ENCODE measurements at places on chromosomes 5 and 9.
A peak's percentile ranks its signal among the peaks of the same experiment; 100 is the strongest.

DNA sequence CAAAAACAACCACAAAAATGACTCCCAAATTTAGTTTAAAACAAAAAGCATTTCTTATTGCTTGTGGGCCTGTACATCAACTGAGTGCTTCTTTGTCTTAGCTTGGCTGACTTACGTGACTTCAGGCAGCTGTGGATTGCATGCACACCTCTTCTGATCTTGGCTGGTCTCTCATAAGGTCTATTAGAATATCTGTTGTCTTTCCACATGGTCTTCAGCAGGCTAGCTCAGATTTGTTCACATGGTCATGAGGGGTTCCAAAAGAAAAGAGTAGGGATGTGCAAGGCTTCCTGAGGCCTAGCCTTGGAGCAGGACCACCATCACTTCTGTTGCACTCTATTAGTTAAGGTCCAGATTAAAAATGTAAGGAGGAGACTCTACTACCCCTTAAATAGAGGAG, 120.1 kb downstream of the LRRC70 start:
- DNase-seq, result no peak

DNA sequence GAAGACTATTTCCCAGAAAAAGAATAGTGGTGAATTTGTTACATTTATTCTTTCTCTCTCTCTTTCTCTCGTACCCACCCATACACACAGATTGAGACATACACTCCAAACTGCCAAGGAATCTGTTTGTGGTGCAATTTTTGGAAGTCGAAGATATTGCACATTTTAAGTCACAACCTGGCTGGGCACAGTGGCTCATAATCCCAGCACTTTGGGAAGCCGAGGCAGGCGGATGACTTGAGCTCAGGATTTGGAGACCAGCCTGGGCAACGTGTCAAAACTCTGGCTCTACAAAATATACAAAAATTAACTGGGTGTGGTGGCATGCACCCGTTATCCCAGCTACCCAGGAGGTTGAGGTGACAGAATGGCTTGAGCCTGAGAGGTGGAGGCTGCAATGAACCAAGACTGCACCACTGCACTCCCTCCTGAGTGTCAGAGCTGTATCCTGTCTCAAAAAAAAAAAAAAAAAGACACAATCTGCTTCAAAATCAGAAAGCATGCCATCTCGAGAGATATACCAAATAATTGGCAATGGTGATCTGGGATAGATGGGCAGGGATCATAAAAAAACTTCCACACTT, 19.2 kb upstream of the PLIN2 start:
- DNase-seq, result no peak

GRCh38 chr5:107428303-107428813, 242.4 kb downstream of the EFNA5 start:
- DNase-seq, result no peak

GRCh38 chr9:75891277-75891741, 836 bp downstream of the PCSK5 start:
- peak; percentile 8 for DNase-seq

GRCh38 chr5:82445726-82446335, 167.7 kb upstream of the RPS23 start:
- no peak for DNase-seq

DNA sequence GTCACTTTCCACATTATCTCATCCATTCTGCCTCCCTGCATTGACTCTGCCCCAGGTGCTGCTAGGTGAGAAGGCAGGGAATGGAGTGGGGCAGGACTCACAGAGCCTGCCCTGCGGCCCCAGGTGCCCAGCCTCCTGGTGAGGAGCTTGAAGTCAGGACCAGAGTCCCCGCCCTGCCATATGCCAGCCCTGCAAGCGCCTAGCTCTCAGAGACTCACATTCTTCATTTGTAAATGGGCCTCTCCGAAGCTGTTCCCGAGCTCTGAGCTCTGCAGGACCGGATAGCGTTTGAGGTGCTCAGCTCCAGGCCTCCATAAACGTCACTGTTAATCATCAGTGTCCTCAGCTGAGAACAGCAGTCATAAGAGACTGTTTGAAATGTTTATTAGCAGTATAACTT, 75.1 kb upstream of the STXBP1 start:
- no peak for DNase-seq

- DNase-seq, result no peak
Observed at GRCh38 chr9:5321058-5321457, 16.5 kb upstream of the RLN2 start.

DNA sequence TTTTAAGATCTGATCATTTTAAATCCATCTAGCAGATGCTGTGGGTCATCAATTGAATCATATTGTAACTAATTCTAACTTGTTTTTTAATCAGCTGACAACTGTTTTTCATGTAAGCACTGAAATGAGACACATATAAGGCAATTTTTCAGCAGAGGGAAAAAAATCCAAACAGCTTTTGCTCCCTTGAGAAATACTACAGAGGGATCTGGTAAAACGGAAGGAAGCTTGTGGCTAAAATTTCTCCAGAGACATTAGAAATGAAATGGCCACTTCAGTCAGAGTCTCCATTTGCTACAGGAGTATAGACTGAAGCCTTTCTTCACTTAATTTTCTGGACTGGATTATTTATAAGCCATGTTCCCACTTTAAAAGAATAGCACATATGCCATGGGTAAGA, 385.9 kb downstream of the MAN2A1 start:
- DNase-seq, result no peak

- peak; percentile 86 for DNase-seq
Observed at GRCh38 chr5:135376961-135377624, 21.9 kb downstream of the MACROH2A1 start.

DNA sequence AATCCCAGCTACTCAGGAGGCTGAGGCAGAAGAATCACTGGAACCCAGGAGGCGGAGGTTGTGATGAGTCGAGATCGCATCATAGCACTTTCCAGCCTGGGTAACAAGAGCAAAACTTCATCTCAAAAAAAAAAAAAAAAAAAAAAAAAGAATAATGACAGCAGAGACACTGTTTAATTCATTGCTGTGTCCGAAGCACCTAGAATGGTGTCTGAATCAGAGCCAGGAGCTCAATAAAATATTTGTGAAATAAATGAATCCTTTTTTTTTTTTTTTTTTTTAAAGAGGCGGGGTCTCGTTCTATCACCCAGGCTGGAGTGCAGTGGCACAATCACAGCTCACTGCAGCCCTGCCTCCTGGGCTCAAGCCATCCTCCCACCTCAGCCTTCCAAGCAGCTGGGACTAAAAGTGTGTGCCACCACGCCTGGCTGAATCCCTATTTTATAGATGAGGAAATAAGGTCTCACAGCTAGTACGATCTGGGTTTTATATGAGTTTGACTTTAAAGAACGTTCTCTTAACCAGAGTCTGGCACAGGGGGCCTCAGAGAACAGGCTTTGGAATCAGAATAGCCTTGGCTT, 47.8 kb downstream of the THOC3 start:
- no peak for DNase-seq

GRCh38 chr5:154934881-154935280, 3.1 kb downstream of the GEMIN5 start:
- no peak for DNase-seq

DNA sequence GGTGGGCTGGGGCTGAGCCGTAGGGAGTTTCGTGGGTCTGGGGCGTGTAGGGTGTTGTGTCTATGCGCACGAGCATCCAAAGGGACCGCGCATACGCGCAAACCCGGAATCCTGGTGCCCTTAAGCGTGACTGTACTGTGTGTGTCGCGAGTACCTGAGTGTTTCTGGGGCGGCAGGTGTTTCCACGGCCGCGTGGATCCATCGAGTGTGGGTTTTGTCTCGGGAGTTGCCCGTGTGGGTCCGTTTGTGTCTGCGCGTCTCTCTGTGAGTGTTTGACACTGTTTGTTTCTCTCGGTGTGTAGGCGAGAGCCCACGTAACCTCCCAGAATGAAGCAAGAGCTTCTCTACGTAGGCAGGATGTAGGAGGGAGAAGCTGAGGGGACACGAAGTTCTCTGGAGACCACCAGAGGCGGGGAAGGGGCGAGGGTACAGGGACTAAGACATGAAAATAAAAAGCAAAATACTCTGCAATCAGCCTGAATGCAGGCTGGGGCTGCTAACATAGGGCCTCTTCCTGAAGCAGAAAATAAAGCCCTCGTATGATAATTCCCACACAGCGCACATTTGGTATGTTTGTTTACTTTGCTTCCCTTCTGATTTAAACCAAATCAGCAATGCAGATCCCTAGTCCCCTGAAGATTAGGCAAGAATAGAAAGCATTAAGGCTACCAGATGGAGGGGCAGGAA, 588 bp upstream of the BRINP1 start:
- DNase-seq, result no peak

DNA sequence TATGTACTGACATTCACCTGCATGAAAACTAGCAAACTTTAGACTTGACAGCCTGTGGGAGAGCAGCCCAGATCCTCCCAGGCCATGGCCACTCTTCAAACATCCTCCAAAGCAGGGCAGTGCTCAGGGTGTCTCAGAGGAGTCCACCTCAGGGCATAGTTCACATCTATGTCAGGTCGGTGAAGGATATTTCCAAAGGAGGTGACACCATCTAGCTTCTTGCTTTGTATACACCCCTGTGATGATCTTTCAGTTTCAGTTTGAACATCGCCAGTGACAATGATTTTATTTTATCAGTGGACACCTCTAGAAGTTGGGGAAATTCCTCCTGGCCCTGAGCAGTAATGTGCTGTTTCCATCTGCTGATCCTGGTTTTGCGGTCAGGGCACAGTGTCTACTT, 20.1 kb downstream of the CDK20 start:
- DNase-seq, result no peak

- no peak for DNase-seq
Observed at GRCh38 chr5:177064500-177065277, 22.0 kb upstream of the FGFR4 start.

DNA sequence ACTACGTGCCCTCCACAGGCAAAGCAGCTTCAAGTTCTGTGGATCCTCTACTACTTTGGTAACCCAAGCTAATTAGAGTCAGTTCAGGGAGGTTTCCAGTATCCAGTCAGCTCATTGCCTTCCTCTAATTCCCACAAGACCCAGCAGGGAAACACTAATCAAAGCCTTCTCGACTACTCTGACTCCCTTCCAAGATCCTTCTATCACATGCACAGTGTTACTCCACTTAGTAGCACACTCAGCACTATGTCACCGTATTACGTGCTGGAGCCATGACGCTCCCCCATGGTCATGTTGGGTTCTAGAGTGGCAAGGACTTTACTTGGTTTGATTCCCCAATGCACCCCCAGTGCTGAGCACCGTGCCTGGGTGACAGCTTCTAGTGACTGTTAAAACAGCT, 53.0 kb downstream of the DCP2 start:
- no peak for DNase-seq

DNA sequence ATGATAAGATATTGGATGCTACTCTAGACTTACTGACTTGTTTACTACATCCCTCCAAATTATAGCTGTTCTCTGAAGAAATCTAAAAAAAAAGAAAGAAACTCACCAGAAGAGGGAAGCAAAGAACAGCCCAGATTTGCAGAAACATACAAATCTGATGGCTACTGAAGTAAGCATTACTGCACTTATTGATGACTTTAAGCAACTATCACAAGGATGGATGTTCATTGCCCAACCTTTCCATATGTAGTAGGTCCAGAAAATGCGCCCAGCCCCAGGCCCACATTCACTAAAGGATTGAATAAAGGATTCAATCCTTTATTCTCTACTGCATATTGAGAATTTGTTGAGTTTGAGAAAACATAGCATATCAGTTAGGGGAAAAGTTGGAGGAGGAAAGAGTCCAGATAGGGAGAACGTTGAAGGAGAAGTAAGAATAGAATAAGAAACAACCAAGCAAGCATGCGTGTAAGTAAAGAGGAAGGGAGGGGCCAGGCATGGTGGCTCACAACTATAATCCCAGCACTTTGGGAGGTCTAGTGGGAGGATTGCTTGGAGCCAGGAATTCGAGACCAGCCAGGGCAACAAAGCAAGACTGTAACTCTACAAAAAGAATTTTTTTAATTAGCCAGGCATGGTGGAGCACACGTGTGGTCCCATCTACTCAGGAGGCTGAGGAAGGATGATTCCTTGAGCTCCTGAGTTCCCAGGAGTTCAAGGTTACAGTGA, 33.8 kb upstream of the DTWD2 start:
- peak; percentile 46 for DNase-seq

GRCh38 chr9:79233542-79233941, 338.2 kb upstream of the TLE4 start:
- DNase-seq, result peak; percentile 11

DNA sequence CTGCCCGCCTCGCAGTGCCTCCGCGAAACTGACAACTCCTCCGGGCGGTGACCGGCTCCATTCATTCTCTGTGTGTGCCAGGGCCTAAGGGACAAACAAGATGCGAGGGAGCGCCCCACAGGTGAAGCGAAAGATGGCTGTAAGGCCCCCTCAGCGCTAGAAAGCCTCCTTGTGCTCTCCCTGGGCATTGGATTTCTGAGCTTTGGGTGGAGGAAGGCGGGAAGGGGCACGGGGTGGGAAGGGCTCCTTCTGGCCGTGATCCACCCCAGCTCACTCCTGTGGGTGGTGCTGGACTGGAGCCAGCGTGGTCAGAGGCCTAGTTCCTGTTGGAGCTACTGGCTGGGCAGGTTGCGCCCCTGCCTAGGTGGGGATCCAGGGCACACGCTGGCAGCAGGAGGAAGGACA, 943 bp downstream of the GALNT12 start:
- DNase-seq, result no peak

DNA sequence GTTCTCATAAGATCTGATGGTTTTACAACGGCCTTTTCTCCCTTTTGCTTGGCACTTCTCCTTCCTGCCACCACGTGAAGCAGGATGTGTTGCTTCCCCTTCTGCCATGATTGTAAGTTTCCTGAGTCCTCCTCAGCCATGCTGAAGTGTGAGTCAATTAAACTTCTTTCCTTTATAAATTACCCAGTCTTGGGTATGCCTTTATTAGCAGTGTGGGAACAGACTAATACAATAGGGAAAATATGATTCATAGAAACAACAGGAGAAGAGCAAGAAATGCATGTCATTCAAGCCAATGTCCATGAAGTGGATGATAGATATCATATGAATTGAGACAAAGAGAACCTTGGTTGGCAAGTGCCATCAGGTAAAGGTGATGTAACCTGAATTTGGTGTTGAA, 128.3 kb upstream of the HAPLN1 start:
- no peak for DNase-seq

GRCh38 chr5:113319256-113320053, 115.3 kb downstream of the TSSK1B start:
- no peak for DNase-seq

DNA sequence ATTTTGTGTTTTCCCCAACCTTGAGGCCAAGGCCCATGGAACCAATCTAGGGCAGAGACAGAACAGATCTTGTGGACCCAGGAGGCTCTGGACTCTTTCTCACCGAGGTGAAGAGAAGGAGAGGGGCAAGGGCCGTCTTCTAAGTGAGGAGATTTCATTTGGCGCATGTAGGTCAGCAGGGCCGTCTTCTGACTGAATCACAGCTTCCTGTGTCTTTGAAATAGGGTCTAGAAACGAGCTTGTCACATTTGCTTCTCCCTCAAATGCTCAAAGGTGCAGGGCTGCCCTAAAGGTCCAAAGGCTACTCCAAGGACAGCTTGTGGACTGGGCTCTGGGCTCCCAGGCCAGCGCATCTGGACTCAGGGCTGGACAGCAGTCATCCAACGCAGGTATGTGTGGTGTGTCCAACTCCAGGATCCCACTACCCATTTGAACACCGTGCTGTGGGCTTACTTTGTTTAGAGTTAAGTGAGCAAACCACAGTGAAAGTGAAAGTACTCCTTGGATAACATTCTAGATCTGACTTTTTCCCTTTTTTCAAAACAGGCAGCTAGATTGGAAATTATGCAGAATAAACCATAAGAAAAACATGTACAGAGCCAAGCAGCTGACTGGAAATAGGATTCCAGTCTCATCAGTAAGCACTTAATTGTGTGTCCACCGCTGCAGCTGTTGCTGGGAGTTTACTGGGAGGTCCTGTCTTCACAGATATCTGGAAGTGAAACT, 357.0 kb downstream of the GADD45G start:
- peak; percentile 5 for DNase-seq

- DNase-seq, result no peak
Observed at GRCh38 chr9:125745018-125745417, 2.2 kb upstream of the PBX3 start.
